ENCODE measurements at places on chromosomes 7 and 10.

GRCh38 chr7:134101716-134102115 is 25.4 kb upstream of the LRGUK start:
- no peak for DNase-seq

DNA sequence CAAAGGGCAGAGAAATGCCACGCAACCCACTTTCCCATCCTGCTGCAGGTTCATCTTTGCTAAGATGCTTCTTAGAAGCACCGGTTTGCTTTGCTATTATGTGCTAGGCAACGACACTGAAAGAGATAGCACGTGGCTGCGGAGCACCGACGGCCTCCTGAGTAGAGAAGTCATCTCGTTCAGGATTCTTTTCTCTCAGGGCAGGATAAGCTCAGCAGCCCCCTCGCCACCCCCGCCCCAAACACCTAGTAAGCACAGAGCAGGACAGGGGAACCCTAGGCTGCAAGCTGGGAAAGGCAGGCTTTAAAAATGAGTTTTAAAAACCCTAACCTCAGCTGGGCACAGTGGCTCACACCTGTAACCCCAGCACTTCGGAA is 15.0 kb downstream of the ASB13 start:
- no peak for DNase-seq

- DNase-seq: no peak
These were observed 39.7 kb upstream of the CELF2 start for GRCh38 chr10:10977978-10978377.

GRCh38 chr10:34094146-34094696 is 720.9 kb downstream of the PARD3 start:
- no peak for DNase-seq

GRCh38 chr7:88546808-88547207 is 212.7 kb upstream of the ZNF804B start:
- no peak for DNase-seq

GRCh38 chr10:113983552-113983951 is 60.1 kb upstream of the ADRB1 start:
- no peak for DNase-seq

DNA sequence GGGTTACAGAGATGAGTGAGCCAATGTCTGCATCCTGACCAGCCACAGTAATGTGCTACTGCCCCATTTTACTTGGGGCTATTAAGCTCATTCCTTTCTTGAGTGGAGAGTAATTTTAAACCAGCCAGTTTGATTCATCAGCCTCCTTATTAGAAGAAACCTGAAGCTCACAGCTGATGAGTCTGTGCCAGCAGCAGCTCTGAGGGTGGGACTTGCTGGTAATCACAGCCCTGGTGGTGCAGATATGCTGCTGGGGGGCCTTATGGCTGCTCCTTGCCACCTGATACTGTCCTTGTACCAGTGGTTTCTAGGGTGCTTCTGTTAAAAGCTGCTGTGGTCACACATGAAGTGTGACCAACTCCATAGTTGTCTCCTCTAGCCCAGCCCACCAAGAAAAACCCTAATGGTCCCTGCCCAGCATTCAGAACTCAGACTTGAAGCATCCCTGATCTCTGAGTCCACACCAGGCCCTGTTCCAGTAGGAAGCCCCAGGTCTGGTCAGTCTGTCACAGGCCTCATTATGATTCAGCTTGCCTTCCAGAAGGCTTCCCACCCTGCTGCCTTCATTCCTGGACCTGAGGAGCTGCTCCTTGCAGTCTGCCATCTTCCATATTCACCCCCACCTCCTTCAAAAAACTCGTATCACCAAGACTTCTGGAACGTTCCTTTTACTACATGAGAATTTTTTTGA is 28.9 kb upstream of the RBM20 start:
- DNase-seq: no peak

All from amniotic stem cell (primary cell).